Naive thymus-derived CD8-positive, alpha-beta T cell (primary cell): ENCODE measurements at places on chromosomes 12 and 14.

DNA sequence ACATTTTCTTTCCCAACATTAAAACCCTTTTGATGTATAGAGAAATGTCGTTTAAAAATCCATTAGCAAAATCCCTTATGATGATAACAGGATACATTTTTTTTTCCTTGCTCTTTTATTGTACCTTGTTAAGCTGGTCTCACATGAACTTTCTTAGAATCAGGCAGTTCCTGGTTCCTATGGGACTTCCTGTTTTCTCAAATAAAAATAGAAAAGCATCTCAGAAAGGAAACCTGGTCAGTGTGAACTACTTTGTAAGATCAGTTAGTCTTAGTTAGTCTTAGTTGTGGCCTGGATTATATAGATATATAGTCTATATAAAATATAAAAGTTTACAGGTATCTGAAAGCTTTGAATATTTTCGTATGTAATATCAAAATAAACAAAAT lies 40.3 kb downstream of the LEMD3 start:
- DNase-seq = no peak

- DNase-seq = no peak
These were observed 118.6 kb downstream of the TRMT5 start for GRCh38 chr14:60862283-60862682.

DNA sequence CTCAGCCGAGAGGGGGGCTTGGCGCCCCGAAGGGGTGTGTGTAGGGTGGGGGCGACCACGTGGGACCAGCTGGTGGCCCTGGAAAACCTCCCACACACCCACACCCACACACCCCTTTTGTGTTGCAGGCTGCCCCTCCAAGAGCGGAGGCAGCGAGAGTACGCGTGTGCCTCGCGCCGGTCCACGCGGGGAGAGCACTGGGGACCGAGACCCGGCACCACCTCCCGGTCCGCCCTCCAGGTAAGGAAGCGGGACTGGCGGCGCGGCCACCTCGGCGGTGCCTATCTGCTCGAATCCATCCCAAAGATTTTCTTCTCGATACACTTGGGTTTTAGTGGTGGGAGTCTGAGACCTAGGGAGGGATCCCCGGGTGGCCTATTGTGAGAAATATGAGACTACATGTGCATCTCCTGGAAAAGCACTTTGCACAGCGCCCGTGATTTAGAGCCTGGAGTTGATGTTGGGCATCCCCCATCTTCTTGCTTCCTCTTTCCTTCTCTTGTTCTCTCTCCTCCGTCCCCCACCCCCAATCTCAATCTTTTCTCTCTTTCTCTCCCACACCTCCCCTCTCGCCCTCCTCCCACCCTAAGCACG lies 393 bp downstream of the SYT1 start:
- DNase-seq = no peak

DNA sequence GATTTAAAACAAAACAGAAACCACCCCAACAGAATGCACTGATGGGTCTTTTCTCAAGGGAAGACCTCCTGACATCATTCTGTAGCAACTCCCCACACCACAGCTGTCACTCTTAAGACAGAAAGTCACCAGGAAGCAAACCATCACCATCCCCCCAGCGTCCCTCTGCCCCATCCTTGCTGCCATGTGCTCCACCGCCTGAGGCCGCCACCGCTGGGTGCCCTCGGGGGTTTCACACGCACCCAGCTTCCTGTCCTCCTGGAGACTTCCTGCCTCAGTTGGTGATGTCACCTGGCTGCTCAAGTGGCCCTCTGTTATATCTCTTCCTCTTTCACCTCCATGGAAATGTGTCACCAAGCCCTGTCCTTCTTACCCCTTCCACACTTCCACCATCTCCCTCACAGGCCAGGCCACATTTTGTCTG lies 71.4 kb upstream of the GPR68 start:
- peak; percentile 64 for DNase-seq

- no peak for DNase-seq
These were observed 315.4 kb upstream of the KITLG start for GRCh38 chr12:88895634-88896033.

DNA sequence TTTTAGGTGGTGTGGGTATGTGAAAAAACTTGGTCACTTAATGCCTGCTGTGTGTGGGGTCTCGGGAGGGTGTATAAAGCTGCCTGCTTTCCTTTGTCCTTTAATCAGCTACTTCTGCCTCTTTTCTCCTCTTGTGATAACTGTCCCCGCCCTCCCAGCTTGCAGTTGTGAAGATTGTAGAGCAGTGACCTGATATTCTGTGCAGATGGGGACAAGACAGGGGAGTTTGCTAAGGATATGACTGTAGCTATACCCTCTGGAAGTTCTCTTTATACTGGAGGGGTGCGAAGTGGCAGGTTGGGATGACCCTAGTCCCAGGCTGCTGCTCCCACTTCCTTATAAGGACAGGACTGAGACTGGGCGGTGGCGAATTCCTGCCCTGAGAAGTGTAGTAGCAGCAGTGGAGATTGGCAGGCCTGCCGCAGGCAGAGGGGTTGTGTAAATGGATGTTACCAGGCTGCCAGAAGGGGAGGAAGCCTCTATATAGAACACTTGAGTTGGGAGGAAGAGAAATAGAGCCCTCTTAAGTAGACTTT lies 835 bp downstream of the MYL6 start:
- peak; percentile 27 for DNase-seq

GRCh38 chr14:93978735-93979134 lies 2.4 kb upstream of the ASB2 start:
- no peak for DNase-seq

- DNase-seq = no peak
These were observed at the start of gene IFNG for GRCh38 chr12:68159681-68160304. Gene IFNG (minus strand): TSS chr12:68159740. CDS start chr12:68159615, 125 bp downstream.

GRCh38 chr14:25103820-25104219 lies 53.9 kb upstream of the STXBP6 start:
- no peak for DNase-seq

DNA sequence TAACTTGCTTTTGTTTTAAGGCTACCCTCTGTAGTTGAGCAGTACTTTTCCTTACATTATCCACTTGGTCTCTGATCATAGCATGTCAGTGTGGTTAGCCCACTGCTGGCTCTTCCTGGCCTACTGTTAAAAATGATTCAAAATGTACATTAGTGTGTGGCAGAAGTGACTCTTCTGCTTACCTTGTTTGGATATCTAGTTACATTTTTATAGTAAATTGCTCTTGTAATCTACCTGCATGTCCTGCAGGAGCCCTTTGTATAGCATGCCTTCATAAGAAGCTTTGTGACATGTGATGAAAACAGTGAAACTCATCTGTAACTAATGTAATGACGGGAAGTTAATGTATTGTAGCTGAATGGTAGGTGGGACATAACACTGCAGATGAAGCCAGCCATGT lies 8.1 kb downstream of the SPATS2 start:
- DNase-seq = no peak

DNA sequence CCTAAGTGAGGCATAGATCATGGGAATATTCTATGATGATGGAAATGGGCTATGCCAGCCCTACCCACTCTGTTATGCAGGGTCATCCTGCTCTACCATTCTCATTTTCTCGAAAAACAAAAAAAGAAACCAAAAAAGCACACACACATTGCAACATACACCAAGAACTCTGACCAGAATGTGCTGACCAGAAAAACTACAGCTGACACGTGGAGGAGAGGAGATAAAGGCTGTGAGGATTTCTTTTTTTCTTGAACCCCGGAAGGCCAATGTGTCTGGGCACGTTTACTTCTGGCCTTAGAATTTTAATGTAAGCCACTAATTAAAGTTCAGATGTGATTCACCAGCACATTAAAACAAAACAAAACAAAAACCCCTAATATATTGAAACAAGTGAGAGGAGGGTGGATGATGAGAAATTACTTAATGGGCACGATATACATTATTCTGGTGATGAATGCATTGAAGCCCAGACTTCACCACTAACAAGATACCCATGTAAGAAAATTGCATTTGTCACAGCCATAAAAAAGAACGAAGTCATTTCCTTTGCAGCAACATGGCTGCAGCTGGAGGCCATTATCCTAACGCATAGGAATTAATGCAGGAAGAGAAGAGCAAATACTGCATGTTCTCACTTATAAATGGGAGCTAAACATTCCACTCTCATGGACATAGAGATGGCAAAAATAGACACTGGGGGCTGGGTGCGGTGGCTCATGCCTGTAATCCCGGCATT lies 66.3 kb upstream of the PLEKHG3 start:
- no peak for DNase-seq

- no peak for DNase-seq
These were observed 21.4 kb upstream of the ATP2B1 start for GRCh38 chr12:89729946-89730459.

- no peak for DNase-seq
These were observed 1.7 kb downstream of the CCND2 start for GRCh38 chr12:4275016-4275869.

- DNase-seq = no peak
These were observed 25.1 kb upstream of the VSX2 start for GRCh38 chr14:74213907-74214803.

- DNase-seq = no peak
These were observed 69.4 kb downstream of the ADCK1 start for GRCh38 chr14:77869340-77869739.
